Fibroblast of the conjunctiva (primary cell): ENCODE measurements at places on chromosomes 7 and 10.

DNA sequence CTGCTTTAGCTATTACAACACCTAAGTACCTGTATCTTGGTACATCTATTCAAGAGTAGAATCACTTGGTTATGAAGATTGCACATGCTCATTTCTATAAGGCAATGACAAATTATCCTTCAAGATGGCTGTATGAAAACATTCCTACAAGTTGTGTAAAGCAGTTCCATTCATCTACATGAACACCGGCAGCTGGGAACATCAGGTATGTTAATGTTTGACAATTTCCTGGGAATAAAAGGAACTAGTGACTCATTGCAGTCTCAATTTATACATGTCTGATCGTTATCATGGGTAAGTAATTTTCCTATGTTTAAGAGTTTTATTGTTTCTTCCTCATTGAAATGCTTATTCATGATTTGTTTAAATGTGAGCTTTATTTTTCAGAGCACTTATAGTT, 203.2 kb upstream of the SEMA3E start:
- no peak for DNase-seq

- DNase-seq: no peak
Observed at GRCh38 chr7:152074673-152075072, 49.2 kb downstream of the GALNT11 start.

GRCh38 chr7:3754493-3755341, 453.7 kb downstream of the SDK1 start:
- peak; percentile 47 for DNase-seq

- DNase-seq: no peak
Observed at GRCh38 chr7:66953044-66953427, 32.0 kb downstream of the TMEM248 start.

DNA sequence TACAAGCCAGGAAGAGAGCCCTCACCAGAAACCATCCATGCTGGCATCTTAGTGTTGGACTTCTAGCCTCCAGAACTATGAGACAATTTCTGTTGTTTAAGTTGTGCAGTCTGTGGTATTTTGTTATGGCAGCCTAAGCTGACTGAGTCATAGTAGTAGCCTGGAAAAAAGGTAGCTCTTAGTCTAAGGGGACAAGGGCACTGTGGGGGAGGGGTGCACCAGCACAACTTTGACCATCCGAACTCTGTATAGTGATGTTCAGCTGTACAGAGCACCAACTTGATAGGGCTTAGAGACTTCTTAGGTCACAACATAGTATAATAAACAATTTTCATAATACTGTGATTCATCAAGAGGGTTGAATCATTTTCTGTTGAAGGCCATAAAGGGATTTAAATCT, 14.3 kb downstream of the EIF4EBP2 start:
- DNase-seq: no peak

DNA sequence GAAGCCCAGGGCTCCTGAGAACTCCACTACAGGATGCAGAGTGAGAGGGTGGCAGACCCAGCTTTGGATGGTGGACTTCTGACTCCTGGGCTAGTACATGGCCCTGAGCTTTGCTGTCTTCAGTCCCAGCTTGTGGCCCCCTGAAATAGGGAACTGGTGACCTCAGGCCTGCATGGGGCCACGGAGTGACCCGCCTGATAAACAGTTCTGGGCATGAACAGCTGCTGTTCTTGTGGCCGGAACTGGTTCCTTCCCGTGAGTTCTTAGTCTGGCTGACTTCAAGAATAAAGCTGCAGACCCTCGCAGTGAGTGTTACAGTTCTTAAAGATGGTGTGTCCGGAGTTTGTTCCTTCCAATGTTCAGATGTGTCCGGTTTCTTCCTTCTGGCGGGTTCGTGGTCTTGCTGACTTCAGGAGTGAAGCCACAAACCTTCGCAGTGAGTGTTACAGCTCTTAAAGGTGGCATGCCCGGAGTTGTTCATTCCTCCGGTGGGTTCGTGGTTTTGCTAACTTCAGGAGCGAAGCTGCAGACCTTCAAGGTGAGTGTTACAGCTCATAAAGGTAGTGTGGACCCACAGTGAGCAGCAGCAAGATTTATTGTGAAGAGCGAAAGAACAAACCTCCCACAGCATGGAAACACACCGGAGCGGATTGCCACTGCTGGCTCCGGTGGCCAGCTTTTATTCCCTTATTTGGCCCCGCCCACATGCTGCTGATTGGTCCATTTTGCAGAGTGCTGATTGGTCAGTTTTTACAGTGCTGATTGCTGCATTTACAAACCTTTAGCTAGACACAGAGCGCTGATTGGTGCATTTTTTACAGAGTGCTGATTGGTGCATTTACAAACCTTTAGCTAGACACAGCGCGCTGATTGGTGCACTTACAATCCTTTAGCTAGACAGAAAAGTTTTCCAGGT, 268.0 kb downstream of the ZEB1 start:
- DNase-seq: no peak

- DNase-seq: no peak
Observed at GRCh38 chr10:4102802-4103344, 317.9 kb upstream of the KLF6 start.

- DNase-seq: peak; percentile 67
Observed at GRCh38 chr10:67602268-67602950, 93.6 kb downstream of the CTNNA3 start.

DNA sequence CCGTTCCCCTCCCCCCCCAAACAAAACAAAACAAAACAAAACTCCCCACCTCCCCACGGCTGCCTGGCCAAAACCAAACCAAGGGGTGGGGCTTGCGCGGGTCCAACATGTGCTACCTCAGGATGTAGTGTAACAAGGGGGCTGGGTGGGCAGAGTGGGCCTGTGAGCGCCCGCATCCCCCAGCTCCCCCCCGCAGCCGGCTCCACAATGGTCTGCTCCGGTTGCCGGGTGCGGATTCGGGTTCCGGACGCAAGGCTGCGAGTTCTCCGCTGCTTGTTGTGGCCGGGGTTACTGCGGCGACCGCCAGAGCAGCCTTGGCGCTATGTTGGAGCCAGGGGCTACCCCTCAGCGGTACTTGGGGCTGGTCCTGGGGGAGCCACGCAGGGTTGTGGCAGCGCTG, 4.9 kb downstream of the C10orf143 start:
- no peak for DNase-seq

DNA sequence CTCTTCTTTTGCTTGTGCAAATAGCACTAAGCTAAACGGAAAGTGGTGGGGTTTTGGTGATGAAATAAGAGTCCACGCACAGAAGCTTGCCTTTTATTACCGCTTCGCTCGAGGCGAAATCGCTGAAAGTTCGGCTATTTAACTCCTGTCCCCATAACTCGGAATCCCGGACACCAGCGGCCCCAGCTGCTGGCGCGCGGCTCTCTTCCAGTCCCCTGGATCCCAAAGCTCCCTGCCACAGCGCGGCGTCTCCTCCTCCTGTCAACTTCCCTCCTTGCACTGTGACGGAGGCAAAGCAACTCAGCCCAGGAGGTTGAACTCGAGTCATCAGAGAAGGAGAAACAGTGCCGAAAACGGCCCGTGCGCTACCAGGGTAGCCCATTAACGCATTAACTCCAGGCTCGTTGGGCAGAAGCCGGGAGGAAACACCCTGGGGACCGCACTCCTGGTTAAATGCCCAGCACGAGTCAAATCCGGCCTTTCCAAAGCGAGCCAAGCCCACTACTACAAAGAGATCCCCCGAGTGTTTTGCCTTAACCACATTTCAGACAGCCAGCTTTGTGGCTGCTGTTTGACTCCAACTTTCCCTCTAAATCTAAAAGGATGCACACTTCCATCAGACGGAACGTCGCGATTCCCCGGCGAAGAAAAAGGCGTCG, 1.3 kb downstream of the SEMA3D start:
- DNase-seq: peak; percentile 39

- DNase-seq: no peak
Observed at GRCh38 chr7:47580175-47580706, 1.7 kb downstream of the TNS3 start.

GRCh38 chr7:25207887-25208286, 20.4 kb downstream of the NPVF start:
- no peak for DNase-seq

- no peak for DNase-seq
Observed at GRCh38 chr10:24858288-24859270, 93.8 kb downstream of the PRTFDC1 start.

- DNase-seq: no peak
Observed at GRCh38 chr10:71371750-71372166, 25.0 kb upstream of the CDH23 start.

DNA sequence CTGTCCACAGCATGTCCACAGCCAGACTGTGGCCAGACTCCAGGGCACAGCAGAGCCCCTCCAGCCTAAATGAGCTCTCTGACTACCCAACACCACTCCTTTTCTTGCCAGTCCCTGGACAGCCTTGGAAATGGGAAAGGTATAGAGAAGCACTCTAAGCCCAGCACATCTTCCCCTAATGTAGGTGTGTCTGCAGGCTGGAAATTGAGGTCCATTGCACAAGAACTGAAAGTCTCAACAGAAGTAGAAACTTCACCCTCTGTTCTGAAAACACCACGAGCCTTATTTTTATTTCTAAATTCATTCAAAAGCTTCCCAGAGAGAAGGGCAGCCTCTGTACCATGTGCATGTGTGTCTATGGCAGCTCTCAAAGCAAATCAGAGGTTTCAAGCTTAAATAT, 3.7 kb upstream of the KCNMA1 start:
- DNase-seq: no peak

DNA sequence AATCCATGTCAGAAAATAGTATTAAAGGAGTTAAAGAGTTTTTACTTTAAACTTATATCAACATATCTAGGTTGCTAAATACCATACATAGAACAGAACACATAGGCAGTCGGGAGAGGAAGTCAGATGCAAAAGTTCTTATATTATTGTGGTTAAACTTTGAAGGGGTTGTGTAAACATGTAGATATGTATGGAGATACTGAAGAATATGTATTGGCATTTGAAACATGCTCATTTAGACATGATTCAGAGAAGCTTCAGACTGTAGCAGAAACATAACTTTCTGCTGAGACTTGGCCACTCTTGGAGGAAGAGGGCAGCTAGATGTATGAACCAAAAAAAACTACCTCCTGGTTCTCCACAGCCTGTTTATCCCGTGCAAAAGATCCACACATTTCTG, 103.5 kb upstream of the FERD3L start:
- no peak for DNase-seq

DNA sequence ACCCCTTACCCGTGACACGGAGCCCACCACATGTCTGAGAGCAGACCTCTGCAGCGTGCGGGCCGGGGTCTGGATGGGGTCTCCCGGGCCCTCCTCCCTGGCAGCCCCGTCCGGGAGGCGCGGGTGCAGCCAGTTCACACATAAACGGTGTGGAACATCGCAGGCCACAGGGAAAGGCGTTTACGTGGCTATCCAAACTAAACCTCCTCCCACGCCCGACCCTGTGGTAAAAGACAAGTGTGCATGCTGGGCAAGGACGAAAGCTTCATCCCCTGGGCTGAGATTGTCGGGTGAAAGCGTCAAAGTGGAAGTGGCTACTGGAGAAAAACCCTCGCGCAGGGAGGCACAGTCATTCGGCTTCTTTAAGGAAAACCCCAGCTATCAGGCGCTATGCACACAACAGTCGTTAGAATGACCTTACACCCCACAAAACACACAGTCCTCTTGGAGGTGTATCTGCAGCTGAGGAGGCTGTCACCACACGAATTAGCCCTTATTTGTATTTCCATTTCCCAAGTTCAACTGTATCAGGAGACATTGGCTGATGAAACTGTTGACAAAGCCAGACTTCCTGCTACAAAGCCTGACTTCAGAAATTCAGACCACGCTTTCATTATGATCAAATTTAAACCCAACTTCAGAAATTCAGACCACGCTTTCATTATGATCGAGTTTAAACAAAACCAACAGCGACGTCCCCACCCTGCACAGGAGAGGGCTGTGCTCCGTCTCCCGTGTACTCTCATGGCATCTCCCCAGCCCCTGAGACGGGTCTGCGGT, 15.3 kb downstream of the GPER1 start:
- no peak for DNase-seq

- DNase-seq: no peak
Observed at GRCh38 chr7:12103948-12104347, 107.1 kb upstream of the TMEM106B start.

DNA sequence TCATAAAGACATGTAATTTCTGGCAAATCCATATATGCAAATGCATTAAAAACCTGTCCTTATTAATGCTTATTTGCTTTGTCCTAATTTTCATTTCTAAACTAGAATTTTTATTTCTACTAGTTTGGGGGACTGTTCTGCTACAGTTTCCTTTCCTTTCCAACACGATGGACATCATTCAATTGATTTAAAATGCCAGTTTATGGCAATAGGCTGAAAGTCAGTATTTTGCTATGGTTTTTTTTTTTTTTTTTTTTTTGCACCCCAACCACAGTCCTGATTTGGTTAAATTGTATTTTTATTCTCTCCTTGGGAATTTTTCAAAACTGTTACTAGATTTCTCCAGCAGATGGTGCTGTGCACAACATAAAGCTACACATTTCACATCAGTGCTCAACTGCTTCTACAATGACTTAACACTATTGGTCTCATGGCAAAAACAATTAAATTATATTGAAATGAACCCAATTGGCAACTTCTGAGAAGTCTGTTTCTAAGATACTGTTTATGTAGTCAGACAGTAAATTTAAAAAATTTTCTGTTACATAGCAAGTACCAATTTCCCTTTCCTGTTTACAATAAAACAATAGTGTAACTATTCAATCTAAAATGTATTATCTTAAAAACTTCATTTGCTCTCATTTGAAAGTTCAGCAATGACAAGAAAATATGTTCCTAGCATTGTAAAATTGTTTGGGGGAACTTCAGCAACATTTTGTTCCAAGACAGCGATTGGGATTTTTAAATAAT, 193.8 kb upstream of the CCDC6 start:
- peak; percentile 43 for DNase-seq

GRCh38 chr7:104883248-104883717, 130.7 kb upstream of the KMT2E start:
- DNase-seq: no peak

DNA sequence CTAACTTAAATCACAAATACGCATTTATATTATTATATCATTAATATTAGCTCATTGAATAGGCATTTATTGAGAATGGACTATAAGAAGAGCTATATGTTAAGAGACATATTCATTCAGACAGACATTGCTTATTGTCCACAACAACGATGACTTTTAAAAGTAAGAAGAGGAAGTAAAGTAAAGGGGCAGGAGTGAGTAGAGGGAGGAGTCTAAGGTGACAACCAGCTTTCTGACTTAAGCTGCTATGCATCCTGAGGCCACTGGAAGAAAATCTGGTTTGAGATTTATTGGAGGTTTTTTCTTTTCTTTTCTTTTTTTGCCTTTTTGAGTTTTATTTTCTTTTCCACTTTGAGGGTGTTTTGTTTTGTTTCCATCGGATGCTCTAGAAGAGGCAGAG, 723.5 kb downstream of the GRM8 start:
- DNase-seq: no peak

DNA sequence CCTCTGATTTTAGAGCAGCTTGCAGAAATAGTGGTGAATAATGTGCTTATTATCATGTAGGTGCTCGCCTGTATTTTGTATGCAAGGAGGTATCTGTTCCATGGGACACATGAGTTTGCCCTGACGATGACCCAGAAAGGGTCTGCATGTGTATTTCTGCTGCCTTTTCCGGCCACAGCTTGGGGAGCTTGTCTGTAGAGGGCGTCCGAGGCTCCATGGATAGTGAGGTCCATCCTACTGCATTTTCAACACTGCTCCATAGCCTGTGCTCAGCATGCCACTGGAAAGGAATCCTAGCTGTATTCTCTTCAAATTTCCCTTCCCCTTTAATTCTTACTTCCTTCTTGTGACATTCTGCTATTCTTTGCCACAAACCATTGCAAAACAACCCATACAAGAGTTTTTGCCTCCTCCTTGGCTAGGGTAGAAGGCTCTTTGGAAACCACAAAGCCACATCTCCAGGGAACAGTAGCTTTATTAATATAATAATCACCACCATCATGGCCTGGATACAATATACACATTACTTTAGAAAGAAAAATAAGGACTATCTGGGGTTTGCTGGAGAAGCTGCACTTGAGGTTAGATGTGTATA, 127.7 kb downstream of the DYNC1I1 start:
- no peak for DNase-seq

GRCh38 chr7:4169455-4169854, 512.6 kb upstream of the FOXK1 start:
- DNase-seq: no peak
